ENCODE measurements at places on chromosomes 3 and 15.

- DNase-seq: no peak
Measured at GRCh38 chr15:33154351-33155166, 40.0 kb downstream of the FMN1 start.

DNA sequence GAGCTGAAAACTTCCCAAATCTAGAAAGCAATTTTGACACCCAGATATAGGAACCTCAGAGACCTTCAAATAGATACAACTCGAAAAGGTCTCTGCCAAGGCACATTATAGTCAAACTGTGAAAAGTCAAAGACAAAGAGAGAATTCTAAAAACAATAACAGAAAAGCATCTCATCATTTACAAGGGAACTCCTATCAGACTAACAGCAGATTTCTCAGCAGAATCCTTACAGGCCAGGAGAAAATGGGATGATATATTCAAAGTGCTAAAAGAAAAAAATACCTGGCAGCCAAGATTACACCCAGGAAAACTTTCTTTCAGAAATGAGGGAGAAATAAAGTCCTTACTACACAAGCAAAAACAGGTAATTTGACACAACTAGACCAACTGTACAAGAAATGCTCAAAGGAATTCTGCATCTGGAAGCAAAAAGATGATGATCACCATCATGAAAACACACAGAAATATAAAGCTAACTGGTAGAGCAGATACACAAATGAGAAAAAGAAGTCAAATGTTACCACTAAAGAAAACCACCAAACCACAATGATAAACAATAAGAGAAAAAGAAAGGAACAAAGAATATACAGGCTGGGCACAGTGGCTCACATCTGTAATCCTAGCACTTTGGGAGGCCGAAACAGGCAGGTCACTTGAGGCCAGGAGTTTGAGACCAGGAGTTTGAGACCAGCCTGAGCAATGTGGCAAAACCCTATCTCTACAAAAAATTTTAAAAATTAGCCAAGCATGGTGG is 50.4 kb downstream of the ADAM10 start:
- DNase-seq: no peak

DNA sequence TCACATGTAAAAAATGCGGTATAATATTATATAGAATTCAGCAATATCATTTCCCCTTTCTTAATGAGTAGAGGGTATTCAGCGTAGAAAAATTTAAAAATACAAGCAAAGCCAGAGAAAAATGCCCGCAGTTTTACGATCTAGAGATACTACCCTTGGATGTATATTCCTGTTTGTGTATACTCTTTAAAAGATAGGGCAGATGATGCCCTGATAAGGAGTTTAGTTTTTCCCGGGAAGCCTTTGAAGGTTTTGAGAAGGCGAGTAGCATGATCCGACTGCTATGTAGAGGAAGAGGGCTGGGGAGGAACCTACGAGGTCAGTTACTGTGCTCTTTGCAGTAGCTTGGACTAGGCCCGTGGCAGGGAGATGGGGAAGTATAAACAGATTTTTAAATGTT is 1.2 kb downstream of the YEATS2 start:
- DNase-seq: no peak

- DNase-seq: no peak
Measured at GRCh38 chr3:115164374-115165221, 17.5 kb upstream of the ZBTB20 start.

- DNase-seq: no peak
Measured at GRCh38 chr3:41751597-41751996, 210.3 kb downstream of the ULK4 start.

DNA sequence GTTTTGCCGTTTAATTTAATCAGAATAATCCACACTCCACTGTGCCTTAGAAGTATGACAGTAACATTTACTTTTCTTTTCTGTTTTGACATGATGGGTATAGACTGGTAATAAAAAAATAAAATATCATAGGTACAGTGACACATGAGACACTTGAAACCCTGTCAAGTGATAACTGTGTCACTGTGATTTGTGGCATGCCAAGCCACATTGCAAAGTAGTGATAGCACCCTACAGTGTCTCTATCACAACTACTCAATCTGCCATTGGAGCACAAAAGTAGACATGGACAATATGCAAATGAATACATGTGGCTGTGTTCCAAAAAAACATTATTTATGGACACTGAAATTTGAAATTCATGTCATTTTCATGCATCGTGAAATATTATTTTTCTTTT is 22.5 kb downstream of the GATM start:
- DNase-seq: no peak

DNA sequence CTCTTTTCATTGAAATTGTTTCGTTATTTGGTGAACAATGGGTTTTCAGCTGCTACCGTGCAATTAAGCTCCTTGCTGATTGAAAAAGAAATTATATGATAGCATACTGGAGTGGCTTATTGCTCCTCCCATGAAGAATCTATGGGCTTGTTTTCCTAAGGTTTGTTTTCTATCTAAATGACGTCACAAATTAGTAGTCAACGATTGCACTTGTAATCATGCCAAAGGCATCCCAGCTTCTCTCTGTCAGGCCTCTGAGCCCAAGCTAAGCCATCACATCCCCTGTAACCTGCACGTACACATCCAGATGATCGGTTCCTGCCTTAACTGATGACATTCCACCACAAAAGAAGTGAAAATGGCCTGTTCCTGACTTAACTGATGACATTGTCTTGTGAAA is 388.0 kb upstream of the LMCD1 start:
- no peak for DNase-seq

- no peak for DNase-seq
Measured at GRCh38 chr15:77576538-77576937, 56.2 kb downstream of the LINGO1 start.

- no peak for DNase-seq
Measured at GRCh38 chr15:48898032-48898431, 20.1 kb downstream of the EID1 start.

- peak; percentile 71 for DNase-seq
Measured at GRCh38 chr15:88894348-88894818, 961 bp downstream of the HAPLN3 start.

DNA sequence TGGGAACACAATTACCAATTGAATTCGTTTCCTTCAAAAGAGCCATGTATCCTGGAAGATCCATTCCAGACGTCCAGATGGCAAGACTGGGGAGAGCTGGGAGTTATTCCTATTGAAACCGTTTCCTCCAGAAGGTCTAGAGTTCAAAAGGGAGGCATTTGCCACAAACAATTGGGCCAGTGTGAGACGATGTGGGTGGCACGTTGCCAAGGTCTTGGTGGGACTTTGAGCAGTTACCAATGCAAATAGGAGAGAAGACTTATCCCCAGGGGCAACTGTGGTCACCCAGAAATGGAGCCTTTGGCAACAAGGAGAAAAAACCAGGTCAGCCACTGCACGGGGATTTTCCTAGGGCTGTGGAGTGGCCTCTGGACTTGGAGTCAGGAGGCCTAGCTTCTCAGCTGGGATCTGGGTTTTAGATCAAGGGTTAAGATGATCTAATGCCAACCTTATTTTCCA is 29.6 kb upstream of the TLE3 start:
- no peak for DNase-seq

DNA sequence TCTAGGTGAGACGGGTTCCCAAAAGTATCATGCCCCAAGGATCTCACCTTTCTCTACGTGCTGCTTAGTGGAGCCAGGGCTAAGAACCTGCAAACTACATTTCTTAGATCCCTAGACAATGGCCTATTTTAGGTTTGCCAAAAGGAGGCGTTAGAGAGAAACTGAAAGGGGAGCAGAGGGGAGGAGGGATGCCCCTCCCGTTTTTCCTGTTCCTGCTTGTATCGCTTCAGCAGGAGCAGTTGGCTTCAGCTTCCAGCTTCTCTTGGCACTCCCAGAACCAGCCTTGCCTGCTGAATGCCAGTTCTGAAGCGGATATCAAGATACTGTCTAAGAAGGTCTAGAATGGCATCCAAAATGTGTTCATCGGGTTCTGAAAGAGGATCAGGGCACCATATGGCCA is 58.4 kb upstream of the ABHD17C start:
- DNase-seq: no peak

- DNase-seq: peak; percentile 10
Measured at GRCh38 chr15:48963524-48964113, at the start of gene SHC4. Gene SHC4, minus strand, starts transcription at chr15:48963919. Its CDS starts 904 bp downstream, at chr15:48963015.

DNA sequence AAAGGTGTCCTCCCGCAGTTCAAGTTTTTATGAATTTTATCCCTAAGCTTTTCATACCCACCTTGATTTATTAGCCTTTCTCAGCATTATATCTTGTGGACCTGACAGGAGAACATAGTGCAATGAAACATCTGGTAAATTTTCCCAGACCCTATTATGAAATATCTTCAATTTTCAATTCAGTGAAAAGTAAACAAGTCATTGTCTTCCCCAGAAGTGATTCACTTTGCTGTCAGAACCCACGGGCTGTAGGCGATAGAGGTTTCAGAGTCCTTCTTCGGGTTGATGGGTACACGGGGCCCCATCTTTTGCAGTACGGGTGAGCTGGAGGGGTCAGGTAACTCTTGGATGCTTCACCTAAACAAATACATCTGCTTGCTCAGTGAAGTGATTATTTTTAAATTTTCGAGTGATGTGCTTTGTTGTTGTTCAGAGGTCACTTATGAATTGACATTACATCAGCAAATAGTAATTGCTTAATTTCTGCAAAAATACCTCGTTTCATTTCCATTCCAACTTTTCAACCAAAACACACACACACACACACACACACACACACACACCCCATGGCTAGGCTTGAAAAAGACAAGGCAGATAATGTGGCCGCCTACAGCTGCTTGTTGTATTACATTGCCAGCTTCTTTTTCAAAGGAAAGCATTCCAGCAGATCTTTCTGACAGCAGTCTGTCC is 102.9 kb downstream of the SEMA6D start:
- no peak for DNase-seq

- no peak for DNase-seq
Measured at GRCh38 chr3:155070932-155071387, 9.2 kb upstream of the MME start.

- no peak for DNase-seq
Measured at GRCh38 chr3:1017870-1018269, 75.0 kb upstream of the CNTN6 start.

DNA sequence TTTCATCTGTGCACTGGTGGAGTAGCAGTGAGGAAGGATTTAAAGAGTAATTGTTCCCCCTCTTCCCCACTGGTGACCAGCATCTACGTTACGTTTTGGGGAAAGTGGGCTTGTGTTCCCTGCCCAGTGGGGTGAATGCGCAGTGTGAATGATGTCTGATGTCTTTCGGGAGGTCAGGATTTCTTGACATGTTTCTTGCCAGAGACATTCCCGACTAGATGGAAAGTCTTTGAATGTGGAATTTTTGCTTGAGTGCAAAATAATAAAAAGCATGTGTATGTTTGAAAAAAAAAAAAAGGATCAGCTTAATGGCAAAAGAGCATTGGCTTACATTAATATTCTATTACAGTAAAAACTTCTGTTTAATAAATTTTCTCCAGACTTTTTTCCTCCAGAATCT is 632.2 kb downstream of the FOXP1 start:
- no peak for DNase-seq

GRCh38 chr3:22660606-22661005 is 542.5 kb upstream of the UBE2E2 start:
- no peak for DNase-seq

- DNase-seq: peak; percentile 16
Measured at GRCh38 chr15:73897441-73898261, 24.3 kb downstream of the TBC1D21 start.

DNA sequence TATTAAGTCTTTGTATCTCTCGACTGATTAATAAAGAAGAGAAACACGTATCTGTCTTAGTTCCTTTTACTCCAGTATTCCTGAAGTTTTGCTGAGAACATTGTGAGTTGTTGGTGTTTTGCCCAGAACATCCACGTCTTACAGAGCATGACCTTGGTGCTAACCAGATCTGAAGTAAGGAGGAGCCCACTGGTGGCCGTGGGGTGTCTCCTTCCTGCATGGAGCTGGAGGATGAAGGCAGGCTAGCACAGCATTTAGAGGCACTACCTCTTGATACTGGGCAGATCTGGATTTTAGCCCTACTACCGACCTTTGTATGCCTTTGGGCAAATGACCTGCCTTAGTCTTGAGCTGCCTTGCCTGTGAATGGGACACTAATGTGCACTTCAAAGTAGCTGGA is 28.9 kb upstream of the ESYT3 start:
- DNase-seq: no peak

GRCh38 chr3:183117056-183117455 is 17.8 kb upstream of the MCCC1 start:
- DNase-seq: no peak

DNA sequence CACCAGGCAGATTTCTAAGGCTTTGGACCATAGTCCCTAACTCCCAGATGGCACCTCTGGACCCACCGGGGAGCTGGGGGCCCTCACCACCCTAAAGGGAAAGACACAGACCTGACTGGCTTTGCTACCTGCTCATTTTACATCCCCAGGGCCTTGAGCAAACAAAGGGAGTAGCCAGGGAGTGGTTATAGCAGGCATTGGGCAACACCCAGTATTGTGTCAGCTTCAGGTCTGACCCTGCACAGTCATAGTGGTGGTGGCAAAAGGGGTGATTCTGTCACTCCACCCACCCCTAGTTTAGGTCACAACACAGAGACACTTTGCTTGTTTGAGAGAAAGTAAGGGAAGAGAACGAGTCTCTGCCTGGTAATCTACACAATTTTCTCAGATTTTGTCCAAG is 352.5 kb downstream of the DIPK2A start:
- no peak for DNase-seq

DNA sequence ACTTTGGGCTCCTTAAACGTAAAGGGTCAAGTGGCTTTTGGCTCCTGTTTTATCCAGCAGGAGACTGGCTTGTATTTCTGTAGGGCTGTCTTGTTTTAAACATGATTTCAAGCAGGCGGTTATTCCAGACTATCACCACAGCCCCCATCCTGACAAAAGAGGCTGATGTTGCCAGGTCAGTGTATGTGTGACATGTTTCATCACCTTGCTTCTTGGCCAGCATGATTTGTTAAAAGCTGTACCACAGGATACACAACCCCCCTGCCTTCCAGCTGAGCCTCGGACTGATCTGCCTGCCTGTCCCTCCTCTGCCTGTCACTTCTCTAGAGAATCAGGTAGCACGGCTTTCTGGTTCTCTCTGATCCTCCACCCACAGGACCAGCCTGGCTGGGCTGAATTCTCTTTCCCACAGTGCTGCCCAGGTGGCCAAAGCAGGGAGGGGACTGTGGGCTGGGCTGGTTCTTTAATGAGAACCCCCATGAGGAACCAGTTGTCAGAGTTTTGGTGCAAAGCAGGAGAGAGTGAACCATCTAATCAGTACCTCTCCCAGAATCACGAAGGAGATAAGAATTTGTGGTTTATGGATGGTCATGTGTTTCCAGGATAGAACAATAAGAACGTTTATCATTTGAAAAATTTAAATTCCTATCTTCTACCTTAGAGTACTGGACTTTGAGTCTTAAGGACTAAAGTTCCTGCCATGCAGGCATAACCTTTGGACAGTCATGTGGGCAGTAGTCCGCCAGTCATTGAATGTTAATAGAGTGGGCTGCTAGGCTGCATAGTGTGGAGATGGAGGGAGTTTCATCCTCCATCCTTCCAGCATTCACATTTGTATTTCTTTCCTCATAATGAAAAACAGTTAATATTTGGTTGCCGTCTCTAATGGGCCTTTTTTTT is 8.8 kb downstream of the ABHD6 start:
- no peak for DNase-seq

Measured in stimulated activated CD4-positive, alpha-beta T cell treated with anti-CD3 and anti-CD28 coated beads, TNF-alpha, amount 100 ng/mL, for 24 hours (primary cell).